ENCODE measurements at places on chromosomes 6 and 20. TPM values are rescaled to one million over a fixed set of nuclear protein-coding genes. Genes with fewer than 3 reads are reported as not detected.

GRCh38 chr6:151089978-151090377 is 149.8 kb upstream of the AKAP12 start:
- H3K4me3 ChIP-seq, result no peak overlapping the region
- no peaks in the 10 kb centered on the region for H3K36me3 ChIP-seq
- H3K4me1 ChIP-seq, result no peaks in the 10 kb centered on the region
- no peak for DNase-seq

- no peak for DNase-seq
- no peaks in the 10 kb centered on the region for H3K4me1 ChIP-seq
- no peak overlapping the region for H3K4me3 ChIP-seq
- no peaks in the 10 kb centered on the region for H3K27me3 ChIP-seq
- no peak overlapping the region for H3K27ac ChIP-seq
Measured at GRCh38 chr20:57556980-57557274, 4.0 kb upstream of the PCK1 start.

The LY6G6D gene
- total RNA-seq, result not detected

The BNIP5 gene
- not detected for total RNA-seq

The CPNE5 gene
- total RNA-seq, result 2.0 TPM

The CST1 gene
- not detected for total RNA-seq

All from natural killer cell (primary cell).